Fibroblast of lung (primary cell): ENCODE measurements at places on chromosomes 4 and X. TPM values are rescaled to one million over a fixed set of nuclear protein-coding genes. Genes with fewer than 3 reads are reported as not detected.
A peak's percentile ranks its signal among the peaks of the same experiment; 100 is the strongest.

DNA sequence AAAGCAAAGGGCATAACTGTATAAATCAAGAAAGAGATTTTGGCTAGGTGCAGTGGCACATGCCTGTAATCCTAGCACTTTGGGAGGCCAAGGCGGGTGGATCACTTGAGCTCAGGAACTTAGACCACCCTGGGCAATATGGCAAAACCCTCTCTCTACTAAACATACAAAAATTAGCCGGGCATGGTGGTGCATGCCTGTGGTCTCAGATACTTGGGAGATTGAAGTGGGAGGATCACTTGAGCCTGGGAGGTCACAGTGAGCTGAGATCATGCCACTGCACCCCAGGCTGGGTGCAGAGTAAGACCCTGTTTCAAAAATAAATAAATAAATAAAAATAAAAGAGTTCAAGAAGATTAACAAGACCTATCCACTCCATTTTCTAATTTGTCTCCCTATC, 227.3 kb downstream of the SOWAHB start:
- H3K4me1 ChIP-seq = no peaks in the 10 kb centered on the region
- no peak for DNase-seq
- H3K27me3 ChIP-seq = no peaks in the 10 kb centered on the region
- H3K27ac ChIP-seq = no peak overlapping the region
- H3K36me3 ChIP-seq = no peaks in the 10 kb centered on the region

Gene FOXR2
- not detected in 2 replicates for polyA plus RNA-seq

DNA sequence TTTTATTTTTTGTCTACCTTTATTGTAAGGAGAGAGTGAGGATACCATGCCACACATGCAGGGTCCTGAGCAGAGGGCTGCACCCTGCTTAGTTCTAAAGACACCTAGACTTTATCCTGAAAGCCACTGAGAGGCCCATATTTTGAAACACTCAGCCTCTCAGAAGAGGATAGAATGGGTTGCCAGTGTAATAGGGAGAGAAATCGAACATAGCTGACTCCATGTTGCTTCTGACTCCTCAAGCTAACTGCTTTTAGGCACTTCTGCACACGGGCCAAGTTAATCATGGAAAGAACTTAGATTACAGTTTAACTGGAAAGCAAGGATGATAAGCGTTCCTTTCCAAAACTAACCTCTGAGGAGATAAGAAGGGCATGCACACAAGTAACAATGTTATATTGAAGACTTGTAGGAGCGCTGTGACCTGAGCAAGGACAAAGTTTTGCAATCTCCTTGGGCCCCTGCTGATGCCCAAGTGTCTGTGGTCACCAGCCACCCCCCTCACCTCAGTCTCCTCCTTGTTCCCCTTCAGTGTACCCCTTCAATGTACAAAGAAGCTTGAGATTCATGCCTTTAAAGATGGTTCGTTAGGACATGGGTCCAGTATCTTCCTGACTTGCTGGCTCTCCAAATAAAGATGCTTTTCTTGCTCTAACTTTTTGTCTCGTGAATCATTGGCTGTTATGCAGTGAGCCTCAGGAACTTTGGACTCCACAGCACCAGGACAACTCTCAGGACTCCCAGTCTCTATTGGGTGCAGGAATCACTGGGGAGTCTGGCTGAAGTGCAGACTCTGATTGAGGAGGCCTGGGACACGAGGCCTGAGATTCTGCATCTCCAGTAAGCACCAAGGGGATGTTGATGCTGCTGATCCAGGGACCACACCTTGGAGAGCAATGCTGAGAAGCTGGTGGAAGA, 25.4 kb upstream of the CD99 start:
- no peak overlapping the region for H3K4me3 ChIP-seq
- H3K36me3 ChIP-seq = no peaks in the 10 kb centered on the region
- no peak overlapping the region for H3K27ac ChIP-seq
- no peaks in the 10 kb centered on the region for H3K4me1 ChIP-seq
- DNase-seq = no peak

DNA sequence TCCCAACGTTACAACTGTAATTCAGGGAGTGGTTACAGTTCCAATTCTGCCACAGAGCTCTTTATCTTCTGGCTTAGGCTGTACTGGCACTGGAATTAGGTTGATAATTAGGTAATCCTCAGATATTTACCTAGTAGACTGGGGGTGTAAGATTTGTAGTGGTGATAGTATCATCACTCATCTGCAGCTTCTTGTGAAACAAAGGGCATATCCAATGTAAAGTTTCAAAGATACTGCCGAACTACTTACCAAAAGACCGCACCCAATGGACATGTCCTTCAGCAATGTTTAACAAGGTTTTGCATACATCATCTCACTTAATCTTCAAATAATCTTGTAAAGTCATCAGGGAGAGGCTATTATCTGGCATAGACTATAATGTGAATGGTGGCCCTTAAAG, 20.8 kb downstream of the ADGRG4 start:
- no peaks in the 10 kb centered on the region for H3K27me3 ChIP-seq
- no peak overlapping the region for H3K4me3 ChIP-seq
- no peaks in the 10 kb centered on the region for H3K36me3 ChIP-seq
- no peak for DNase-seq

DNA sequence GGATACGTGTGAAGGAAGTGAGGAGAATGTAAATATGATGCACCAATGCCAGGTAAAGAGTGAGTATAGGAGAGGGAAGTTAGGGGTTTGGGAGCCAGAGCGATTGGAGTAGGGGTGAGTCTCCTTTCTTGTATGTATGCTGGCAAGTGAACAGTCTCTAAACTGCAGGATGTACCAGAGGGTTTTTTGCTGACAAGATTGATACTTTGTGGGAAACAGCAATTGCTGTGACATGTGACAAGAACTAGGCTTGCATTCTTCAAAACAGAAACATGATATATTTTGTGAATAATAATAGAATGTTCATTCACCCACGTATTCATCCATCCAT, 706 bp downstream of the CHIC1 start:
- no peaks in the 10 kb centered on the region for H3K4me1 ChIP-seq
- no peaks in the 10 kb centered on the region for H3K27me3 ChIP-seq
- no peaks in the 10 kb centered on the region for H3K36me3 ChIP-seq

Gene EGF
- 0.07 and 0.59 TPM in 2 replicates for polyA plus RNA-seq

DNA sequence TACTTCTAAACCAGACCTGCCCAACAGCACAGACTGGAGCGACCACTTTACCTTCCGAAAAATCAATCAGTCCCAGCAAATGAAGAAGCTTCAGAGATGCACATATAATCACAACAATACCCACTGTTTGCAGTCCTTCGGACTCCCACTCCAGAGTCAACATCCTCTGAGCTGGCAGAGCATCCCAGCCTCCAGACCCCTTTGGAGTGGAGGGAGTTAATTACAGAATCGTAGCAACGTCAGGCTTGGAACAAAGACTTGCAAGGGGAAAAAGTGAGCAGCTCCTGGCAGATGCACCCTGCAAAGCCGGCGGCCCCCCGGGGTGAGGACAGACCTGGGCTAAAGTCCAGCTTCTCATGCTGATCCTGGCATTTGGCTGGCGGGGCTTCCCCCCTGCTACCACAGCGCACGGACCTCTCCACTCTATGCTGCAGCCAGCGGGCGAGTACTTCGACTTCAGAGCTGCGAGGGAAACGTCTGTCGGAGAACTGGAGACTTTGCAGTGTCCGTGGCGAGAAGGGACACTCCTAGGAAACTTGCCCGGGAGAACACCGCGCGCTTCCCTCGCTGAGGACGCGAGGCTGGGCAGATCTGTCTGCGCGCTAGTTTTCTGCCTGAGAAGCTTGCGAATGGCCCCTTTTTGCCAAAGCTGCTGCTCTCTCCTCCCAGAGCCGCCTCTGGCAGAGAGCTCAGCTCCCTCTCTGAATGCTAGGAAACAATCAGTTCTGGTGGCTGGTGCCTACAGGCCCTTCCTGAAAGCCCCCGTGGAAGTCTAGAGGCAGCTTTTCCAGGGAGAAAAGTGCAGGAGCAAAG, 283.7 kb downstream of the PACRGL start:
- no peaks in the 10 kb centered on the region for H3K27me3 ChIP-seq
- no peak for DNase-seq

DNA sequence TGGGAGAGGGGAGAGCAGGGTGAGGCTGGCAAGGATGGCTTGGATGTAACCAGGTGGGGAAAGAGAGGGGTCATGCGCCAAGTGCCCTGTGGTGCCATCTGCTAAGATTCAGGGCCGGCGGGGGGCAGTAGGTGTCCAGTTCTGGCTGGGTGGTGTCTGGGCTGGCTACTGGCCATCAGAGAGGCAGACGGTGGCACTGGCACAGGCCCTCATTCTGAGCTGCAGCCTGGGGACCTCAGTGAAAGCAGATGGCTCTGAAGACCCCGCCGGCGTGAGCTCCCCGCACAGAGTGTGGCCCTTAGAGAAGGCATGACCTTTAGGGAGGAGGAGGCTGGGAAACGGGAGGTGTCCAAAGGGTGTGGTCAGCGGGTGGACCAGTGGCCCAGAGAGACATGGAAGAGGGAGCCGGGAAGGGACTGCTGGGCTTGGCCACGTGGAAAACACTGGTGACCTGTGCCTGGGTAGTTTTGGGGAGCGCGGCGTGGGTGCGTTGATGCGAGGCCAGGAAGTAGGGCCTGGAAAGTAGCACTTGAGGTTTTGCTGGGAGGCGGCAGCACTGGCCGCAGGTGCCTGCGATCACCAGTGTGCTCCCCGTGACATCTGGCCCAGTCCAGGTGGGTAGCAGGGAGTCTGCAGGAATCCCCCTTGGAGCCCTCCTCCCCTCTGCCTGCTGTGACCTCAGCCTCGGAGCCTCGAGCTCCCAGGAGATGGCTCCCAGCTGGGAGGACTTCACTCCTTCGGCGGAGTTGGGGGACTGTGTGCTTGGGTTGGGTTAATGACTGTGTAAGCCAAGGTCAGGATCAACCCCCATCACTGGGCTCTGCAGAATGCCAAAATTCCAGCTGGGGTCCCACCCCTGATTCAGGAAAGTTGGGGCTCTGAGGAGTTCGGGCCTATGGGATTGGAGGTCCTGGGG, 9.3 kb upstream of the SH3TC1 start:
- H3K4me1 ChIP-seq = peaks cover 23% of the 10 kb centered on the region
- no peaks in the 10 kb centered on the region for H3K27me3 ChIP-seq
- no peak overlapping the region for H3K27ac ChIP-seq
- no peak for DNase-seq
- H3K36me3 ChIP-seq = no peaks in the 10 kb centered on the region
- H3K4me3 ChIP-seq = no peak overlapping the region

GRCh38 chrX:74291577-74291963, 12.4 kb upstream of the ZCCHC13 start:
- H3K27me3 ChIP-seq = no peaks in the 10 kb centered on the region
- peak overlapping the region; percentile 79 for H3K4me3 ChIP-seq
- no peaks in the 10 kb centered on the region for H3K4me1 ChIP-seq
- peak overlapping the region; percentile 99 for H3K27ac ChIP-seq

Gene FGF5
- 56.4 and 123 TPM in 2 replicates for polyA plus RNA-seq

GRCh38 chrX:153825042-153825441, 5.3 kb downstream of the PDZD4 start:
- H3K36me3 ChIP-seq = no peaks in the 10 kb centered on the region
- H3K4me3 ChIP-seq = no peak overlapping the region
- no peaks in the 10 kb centered on the region for H3K4me1 ChIP-seq
- no peak overlapping the region for H3K27ac ChIP-seq

Gene NAA11
- polyA plus RNA-seq = not detected in 2 replicates

DNA sequence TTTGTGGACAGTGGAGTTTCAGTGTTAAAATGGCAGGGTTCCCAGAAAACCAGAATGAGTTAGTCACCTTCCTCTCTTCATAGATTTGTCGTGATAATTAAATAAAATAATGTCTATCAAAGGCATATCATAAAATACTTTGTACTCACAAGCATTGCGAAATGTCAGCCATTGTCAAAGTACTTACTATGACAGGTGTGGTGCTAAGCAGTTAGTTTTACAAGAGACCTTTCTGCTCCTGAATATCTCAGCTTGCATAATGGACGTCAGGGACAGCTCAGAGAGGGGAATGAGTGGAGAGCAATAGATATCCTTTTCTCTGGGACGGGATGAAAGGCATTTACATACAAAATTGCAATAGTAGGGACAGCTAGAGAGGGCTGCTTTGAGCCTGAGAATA, 560.9 kb downstream of the KCNIP4 start:
- H3K27me3 ChIP-seq = no peaks in the 10 kb centered on the region
- no peaks in the 10 kb centered on the region for H3K4me1 ChIP-seq
- H3K4me3 ChIP-seq = no peak overlapping the region
